ENCODE measurements at places on chromosomes 3 and 15. TPM values are rescaled to one million over a fixed set of nuclear protein-coding genes. Genes with fewer than 3 reads are reported as not detected.

The PRRT3 gene
- total RNA-seq = 4.7 TPM

The HYAL1 gene
- total RNA-seq = 2.5 TPM

The LAMB2 gene
- 2,279 TPM for total RNA-seq

The TXNRD3 gene
- 6.9 TPM for total RNA-seq

The TRPM1 gene
- not detected for total RNA-seq

The FMN1 gene
- total RNA-seq = 2.5 TPM

The PATL2 gene
- 0.33 TPM for total RNA-seq

The RTP3 gene
- total RNA-seq = not detected

The CKMT1A gene
- not detected for total RNA-seq

The CDC25A gene
- 2.3 TPM for total RNA-seq

The GABRR3 gene
- not detected for total RNA-seq

The FAM227B gene
- total RNA-seq = 4.3 TPM

The ACTRT3 gene
- total RNA-seq = 6.4 TPM

The CCDC13 gene
- total RNA-seq = 0.36 TPM

All from smooth muscle cell of the pulmonary artery (primary cell).